ENCODE measurements at places on chromosomes 12 and 14.
A peak's percentile ranks its signal among the peaks of the same experiment; 100 is the strongest.

DNA sequence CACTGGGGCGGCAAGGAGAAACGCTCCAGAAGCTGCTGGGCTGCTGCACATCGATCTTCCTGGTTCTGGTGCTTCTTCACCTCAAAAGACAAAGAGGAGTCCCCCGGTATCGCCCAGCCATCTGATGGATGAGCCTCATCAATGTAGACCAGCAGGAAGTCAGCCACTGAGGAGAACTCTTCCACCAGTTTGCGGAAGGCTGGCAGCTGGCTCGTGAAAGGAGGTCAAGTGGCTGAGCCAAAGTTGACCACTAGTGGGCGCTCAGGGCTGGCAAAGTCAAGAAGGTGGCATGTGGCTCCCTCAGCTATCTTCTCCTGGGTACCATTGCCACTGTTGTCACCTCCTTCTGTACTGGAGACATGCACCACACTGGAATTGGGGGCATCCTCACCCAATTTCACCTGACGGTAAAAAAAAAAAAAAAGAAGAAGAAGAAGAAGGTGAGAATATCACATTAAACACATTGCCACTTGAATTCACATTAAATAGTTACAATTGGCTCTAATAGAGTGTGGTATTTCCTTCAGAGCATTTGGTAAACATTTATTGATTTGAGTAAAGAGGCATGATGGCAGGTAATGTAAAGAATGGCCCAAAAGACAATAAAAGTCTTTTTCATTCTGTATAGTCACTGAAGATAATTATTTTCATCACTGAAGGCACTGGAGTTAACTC, 8.3 kb downstream of the DIO2 start:
- peak; percentile 28 for DNase-seq

- peak; percentile 15 for DNase-seq
Measured at GRCh38 chr14:37116933-37117849, 55.2 kb downstream of the SLC25A21 start.

DNA sequence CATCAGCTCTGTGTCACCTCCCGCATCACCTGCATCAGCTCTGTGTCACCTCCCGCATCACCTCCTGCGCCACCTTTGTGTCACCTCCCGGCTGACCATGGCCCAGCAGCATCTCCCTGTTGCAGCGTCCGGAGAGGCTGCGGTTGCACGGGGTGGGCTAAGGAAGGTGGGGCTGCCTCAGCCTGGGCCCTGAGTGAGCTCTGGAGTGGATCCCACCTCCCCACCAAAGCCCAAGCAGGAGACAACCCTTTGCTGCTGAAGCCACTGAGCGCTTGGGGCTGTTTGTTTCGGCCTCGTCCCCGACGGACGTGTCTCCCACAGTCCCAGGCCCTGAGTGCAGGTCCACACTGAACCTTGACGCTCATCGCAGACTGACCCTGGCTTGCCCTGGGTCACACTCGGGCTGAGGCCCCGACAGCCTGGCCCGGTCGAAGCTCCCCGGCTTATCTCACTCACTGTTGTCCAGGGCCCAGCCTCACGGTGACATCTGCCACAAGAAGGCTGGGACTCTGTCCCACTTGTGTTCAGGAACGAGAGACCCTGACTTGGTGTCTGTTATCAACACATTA, 12.2 kb downstream of the TMEM121 start:
- DNase-seq, result no peak

- no peak for DNase-seq
Measured at GRCh38 chr12:71546322-71546861, 106.8 kb downstream of the LGR5 start.

- no peak for DNase-seq
Measured at GRCh38 chr14:68358500-68358899, 434.4 kb downstream of the ZFP36L1 start.

GRCh38 chr14:69039288-69039628, 60.2 kb upstream of the ACTN1 start:
- peak; percentile 74 for DNase-seq

All from ACHN (cell line).